ENCODE measurements at places on chromosomes 11 and 22.

GRCh38 chr22:45096256-45096907, 67.3 kb upstream of the NUP50 start:
- DNase-seq, result peak; percentile 40

GRCh38 chr22:46560696-46561295, 23.4 kb upstream of the CELSR1 start:
- DNase-seq, result no peak

- no peak for DNase-seq
Measured at GRCh38 chr11:87137711-87138110, 100.0 kb downstream of the TMEM135 start.

GRCh38 chr11:62324731-62325556, 12.3 kb upstream of the ASRGL1 start:
- peak; percentile 31 for DNase-seq

DNA sequence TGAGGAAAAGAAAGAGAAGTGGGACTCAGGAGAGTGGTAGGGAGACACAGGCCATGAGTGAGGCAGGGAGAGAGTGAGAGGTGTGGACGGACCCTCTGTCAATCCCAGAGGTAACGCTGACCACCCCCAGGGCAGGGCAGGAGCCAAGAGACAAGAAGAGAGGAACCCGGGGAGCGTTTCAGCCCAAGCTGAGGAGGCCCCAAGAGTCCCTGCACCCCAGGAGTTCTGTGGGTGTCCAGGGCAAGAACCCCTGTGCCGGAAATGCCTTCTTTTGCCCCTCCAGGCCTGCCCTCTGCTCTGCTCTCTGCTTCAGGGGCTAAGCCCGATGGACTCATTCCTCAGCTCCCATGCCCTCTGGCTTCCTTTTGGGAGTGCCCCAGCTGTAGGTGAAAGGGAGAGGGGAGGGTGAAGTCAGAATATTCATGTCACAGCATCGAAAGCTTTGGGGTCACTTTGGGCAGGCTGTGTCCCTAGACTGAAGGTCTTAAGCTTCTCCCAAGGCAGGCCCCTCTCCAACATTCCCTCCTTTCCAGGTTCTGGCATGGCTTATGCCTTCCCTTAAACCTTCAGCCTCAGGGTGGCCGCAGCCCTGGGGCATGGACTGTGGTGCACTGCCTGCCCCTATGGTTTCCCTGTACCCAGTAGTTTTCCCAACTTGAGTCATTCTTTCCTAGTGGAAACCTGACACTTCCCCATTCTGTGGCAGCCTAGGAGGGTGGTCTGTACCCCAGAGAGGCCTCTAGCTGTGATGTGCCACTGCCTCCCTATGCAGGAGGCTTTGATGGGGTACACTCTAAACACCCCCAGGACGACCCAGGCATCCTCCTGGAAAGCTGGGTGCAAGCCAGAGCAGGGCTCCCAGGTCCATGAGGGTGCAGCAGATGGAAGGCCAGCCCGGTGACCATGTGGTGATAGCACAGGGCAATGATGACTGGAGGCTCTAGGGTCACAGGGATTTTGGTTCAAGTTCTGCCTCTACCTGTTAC, 27.1 kb downstream of the MYEOV start:
- DNase-seq, result no peak

GRCh38 chr11:109668973-109669634, 247.1 kb downstream of the C11orf87 start:
- DNase-seq, result no peak

- no peak for DNase-seq
Measured at GRCh38 chr11:46290598-46291309, 13.3 kb downstream of the CREB3L1 start.

DNA sequence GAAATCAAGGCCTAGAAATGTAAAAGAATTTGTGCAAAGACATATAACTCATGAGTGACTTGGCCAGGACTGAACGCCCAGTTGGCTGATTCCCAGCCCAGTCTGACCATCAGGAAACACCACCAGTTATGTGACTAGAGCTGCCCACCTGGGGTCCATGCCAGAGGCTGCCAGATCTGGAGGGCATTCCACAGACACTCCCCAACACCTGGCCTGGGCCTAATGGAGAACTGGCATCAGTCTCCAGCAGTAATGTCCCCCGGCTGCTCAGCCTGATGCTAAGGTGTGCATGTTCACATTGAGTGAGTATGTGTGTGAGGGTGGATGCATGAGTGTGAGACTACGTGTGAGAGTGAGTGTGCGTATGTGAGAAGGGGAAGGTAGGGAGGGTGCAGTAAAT, 15.7 kb downstream of the PLAAT3 start:
- no peak for DNase-seq

DNA sequence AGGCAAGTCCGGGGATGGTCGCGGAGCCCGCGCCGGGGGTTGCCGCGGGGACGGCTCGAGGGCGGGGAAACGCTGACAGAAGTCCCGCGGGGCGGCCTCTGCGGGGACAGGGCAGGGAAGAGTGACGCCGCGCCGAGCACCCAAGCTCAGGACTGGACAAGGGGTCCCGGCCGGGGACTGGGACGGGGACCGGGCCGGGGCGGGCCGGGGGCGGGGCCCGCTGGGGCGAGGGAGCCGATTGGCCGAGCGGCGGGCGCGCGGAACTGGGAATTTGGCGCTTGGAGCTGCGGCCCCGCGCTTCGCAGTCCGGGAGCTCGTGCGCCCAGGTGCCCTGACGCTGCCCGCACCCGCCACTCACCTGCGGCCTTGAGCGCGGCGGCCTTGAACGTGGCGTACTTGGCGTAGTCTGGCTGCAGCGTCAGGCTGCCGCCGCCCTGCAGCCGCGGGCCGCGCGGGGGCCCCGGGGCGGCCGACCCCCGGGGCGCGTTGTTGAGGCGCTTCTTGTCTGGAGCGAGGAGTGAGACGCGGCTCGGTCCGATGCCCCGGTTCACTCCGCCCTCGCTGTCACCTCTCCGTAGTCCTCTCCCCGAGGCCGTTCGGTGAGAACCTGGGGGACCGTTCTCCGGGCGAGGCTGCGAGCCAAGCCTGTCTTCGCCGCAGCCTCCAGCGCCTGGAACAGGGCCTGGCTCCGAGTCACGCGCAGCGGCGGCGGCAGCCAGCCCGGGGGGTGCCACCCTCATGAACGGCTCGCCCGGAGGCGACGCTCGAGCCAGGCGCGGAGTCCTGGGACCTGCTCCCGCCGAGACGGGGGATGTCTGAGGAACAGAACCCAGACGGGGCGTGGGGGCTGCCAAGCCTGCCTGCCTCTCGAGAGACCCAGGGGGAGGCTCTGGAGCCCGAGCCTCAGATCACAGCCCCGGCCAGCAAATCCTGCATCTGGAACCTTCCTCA, 4.5 kb downstream of the SHISA8 start:
- no peak for DNase-seq

- no peak for DNase-seq
Measured at GRCh38 chr11:8800520-8801110, 110.4 kb upstream of the AKIP1 start.

GRCh38 chr11:131908316-131908715, 537.9 kb downstream of the NTM start:
- no peak for DNase-seq

DNA sequence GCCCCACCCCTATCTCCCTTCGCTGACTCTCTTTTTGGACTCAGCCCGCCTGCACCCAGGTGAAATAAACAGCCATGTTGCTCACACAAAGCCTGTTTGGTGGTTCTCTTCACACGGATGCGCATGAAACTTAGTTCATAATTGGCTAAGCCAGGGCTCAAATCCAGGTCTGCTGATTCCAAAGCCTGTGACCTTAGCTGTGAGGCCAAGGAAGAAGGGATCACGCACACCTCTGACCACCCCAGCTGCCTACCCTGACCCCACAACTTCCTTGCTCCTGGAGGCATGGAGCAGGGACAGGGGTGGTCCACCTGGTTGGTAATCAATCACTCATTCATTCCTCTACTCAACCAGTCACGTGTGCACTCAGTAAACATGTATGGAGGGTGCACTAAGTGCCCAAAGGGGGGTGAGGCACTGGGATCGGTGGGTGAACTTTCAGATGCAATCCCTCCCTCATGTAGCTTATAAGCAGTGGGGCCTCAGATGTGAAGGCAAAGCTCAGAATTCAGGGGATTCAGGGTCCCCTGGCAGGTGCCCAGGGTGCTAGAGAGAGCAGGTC, 10.3 kb downstream of the FXYD2 start:
- DNase-seq, result no peak

DNA sequence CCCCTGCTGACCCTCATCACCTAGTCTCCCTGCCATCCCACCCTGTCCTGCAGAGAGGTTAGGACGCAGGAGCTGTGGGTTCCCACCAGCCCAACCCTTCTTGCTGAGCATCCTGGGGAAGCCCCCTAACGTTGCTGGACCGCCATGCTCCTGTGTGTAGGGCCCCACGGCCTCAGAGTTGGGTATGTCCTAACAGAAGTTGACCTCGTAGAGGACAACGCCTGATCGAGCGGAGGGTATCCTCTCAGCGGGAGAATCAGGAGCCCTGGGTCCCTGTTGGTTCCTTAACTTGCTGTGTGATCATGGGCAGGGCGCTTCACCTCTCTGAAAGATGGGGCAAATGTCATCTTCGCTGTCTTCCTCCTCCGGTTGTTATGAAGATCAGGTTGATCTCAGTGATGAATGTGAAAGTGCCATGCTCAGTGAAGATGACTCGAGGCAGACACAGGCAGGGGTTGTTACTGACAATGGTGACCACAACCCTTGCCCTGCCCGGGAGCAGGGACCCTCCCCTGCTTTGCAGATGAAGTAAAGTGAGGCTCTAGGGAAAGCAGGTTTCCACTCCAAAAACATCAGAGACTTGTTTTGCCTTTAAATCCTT, 19.3 kb upstream of the CD5 start:
- DNase-seq, result no peak

DNA sequence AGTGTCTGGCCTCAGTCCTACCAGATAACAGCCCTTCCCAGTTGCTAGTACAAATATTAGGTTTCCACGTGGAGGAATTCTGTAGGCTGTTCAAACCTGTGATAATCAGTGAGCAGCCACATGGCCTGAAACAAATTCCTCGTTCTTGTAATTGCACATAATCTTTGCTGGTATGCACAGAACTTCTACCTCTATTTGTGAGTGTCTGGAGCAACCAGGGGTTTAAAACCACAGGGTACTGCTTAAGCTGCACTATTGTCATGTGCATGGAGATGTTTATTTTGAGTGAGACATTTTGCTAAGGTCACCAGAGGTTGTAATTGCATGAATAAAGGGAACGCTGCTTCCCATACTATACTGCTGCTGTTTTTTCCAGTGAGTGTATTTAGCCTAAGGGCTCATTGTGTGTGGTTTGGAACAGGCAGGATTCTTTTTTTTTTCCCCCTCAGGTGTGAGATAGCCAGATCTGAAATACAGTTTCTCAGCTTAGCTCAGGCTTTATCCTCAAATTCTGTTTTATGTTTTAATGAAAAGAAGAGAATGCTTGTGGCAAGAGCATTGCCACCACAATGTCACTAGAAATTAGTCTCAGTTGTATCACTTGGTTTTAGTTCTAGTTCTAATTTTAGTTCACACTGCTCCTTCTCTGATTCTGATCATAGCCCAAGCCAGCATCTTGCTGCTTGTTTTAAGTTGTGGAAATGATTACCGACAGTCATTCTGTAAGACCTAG, 60.5 kb downstream of the CYB5R2 start:
- no peak for DNase-seq
